Left lobe of liver (tissue), 2 donors: ENCODE measurements at places on chromosomes 1 and 21. TPM values are rescaled to one million over a fixed set of nuclear protein-coding genes. Genes with fewer than 3 reads are reported as not detected.

DNA sequence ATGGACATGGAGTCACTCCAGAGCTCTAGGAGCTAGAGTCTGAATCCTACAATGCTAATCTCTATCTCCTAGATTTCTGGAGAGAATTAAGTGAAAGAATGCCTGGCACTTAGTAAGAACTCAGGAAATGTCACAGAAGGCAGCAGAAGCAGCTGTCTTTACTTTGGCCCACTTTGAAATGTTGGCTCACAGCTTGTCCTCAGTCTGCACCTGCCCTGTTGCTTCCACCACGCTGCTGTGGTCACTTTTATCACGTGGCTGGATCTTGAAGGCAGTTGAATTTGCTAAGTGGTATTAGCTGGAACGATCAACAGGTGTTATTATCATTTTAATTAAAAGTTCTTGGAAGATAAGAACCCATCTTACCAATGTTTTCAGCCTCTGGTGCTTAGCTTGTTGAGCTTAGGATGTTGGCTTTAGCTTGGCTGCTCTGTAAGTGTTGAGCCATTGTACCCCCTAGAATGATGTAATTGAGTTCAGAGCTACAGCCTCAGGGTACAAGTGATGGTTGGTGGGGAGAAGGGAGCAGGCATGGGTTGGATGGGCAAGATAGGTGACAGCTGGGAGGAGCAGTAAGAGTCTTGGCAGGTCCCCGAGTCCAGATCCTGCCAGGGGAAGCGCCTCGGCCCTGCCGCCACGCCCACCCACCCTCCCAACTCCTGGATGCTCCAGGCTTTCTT, 41.9 kb upstream of the EPS8L3 start:
- DNase-seq, result no peak

GRCh38 chr1:63775418-63776127, 1.8 kb downstream of the ROR1 start:
- no peak for DNase-seq

GRCh38 chr1:54574158-54574778, 26.2 kb downstream of the ACOT11 start:
- no peak for DNase-seq

Gene FCGR3B
- 1.9 TPM for total RNA-seq

Gene KCNH1
- 0.08 TPM for total RNA-seq

Gene RNF223
- total RNA-seq, result not detected
